ENCODE measurements at places on chromosomes 2 and 18.

GRCh38 chr2:120660056-120660694, 75.5 kb upstream of the GLI2 start:
- DNase-seq: no peak

GRCh38 chr2:239563561-239563960, 162.7 kb upstream of the HDAC4 start:
- no peak for DNase-seq

- DNase-seq: no peak
These were observed 68.2 kb upstream of the NOSTRIN start for GRCh38 chr2:168734199-168734760.

DNA sequence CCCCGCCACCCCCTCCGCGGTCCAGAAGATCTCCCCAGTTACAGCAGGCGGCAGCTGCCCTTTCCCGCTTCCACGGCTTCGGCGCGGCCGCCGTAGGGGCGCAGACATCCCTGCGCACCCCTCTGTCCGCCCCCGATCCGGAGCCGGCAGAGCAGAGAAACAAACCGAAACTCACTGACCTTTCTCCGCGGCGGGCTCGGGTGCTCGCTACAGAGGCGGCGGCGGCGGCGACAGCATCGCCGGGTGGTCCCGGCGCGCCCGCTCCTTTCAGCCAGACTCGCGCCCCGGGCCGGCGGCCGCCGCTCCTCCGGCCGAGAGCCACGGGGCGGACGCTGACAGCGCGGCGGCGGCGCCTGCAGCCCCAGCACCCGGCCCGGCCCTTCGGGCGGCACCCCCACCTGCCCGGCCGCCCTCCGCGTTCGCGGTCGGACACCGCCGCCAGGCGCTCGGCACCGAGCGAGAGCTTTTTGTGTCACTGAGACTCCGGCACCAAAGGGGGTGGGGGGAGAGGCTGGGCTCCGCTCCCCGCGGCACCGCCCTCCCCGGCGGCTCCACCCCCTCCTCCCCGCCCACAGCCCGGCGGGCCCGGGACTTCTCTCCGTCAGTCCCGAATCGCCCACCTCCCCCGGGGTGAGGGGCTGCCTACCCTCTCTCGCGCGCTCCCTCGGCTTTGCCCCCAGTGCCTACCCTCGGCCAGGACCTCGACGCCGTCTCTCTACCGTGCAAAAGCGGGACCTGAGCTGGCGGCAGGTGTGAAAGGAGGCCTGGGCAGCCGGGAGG, 1.4 kb upstream of the RNF152 start:
- DNase-seq: peak; percentile 83

DNA sequence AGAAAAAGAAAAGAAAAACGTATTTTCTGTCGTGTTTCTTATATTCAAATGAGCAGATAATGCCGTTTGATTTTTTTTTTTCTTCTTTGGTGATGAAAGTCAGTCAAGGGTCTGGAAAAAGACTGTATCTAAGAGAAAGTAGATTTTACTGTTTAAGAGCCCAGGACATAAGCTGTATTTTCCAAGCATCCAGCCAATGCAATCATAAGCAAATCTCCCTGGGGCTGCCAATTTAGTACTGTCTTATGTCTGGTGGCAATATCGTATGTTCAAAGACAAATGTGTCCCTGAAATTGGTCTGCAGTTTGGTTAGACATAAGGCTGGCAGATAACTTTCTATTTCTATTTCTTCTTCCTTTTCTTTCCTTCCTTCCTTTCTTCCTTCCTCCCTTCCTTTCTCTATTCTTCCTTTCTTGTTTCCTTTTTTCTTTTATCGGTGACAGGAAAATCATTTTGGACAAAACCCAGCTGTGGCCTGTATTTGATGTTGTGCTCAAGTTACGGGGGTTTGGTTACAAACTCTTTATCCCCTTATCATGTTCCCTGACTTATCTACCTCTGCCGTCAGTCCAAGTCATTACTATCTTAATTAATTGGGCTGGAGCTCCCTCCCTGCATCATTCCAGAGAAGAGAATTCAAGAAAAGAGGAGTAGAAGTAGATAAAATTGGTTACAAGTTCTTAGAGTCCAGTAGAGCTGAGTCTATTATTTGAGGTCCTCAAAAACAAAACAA, 683.4 kb upstream of the FSHR start:
- no peak for DNase-seq

DNA sequence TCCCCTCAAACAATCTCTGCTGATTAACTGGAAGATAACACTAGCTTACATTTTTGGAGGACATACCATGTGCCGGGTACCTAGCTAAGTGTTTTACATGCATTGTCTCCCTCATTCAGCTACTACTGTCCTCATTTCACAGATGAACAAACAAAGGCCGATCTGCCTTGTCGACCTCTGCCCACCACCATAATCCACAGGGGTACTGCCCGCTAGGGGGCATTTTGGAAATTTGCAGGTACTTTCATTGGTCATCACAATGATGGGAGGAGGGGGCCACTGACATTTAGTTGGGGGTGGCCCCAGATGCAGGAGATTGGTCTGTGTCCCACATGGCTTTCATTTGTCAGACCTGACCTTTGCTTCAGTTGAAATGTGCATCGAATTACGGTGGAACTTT, 3.9 kb upstream of the TMEM163 start:
- DNase-seq: no peak

- DNase-seq: peak; percentile 60
These were observed 184.0 kb downstream of the KCNE4 start for GRCh38 chr2:223235986-223236385.

DNA sequence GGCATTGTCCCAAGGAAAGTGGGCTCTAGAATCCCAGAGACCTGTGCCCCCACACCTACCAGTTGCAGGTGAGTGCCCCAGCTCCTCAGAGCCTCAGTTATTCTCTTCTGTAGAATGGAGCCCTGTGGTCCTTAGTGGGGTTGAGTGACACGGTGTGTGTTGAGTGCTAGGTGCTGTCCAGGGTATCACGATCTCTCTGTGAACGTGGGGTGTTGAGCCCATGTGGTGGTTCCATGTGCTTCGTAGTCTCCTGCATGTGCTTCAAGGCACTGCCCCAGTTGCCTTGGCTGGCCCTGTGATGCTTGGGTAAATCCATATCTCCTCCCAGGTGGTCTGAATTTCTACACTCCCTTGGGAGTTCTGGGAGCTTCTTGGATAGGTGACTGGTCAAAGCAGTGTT, 54.9 kb downstream of the SH3RF3 start:
- DNase-seq: no peak

DNA sequence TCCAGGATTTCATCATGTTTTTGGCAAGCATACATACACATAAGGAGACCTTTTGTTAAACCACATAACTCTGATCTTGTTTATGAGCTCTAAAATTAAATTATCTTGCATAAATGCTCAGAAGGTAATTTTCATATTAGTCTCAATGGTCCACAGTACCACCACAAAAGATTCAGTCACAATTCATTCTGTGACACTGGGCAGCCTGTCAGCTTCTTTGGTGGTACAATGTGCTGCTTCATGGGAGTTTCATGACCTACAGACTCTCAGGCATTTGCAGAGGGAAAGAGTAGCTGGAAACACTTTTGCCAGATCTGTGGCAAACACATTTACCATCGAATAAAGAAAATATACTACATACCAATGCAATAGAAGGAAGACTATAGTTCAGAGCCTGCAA, 51.3 kb upstream of the ZNF397 start:
- DNase-seq: no peak

DNA sequence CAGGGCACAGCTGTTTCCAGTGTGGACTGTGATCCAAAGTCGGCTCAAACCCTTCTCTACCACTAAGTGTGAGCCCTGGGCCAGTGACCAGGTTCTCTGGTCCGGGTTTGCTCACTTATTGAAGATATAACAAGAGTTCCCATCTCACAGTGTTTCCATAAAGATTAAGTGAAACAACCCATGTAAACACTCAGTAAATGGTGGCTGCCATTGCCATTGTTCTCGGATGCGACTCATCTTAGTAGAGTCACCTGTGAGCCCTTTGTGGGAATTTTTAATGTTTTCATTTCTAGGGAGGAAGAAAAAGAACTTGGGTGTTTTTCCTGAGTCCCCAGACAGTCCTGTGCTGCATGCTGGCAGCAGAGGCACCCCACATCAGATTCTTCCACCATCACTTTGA, 53.4 kb downstream of the TPGS2 start:
- no peak for DNase-seq

GRCh38 chr2:100683231-100683630, 120.4 kb downstream of the PDCL3 start:
- DNase-seq: no peak

GRCh38 chr2:11508279-11508678, 25.6 kb upstream of the GREB1 start:
- no peak for DNase-seq

GRCh38 chr2:157061799-157062198, 195.7 kb upstream of the GALNT5 start:
- no peak for DNase-seq

DNA sequence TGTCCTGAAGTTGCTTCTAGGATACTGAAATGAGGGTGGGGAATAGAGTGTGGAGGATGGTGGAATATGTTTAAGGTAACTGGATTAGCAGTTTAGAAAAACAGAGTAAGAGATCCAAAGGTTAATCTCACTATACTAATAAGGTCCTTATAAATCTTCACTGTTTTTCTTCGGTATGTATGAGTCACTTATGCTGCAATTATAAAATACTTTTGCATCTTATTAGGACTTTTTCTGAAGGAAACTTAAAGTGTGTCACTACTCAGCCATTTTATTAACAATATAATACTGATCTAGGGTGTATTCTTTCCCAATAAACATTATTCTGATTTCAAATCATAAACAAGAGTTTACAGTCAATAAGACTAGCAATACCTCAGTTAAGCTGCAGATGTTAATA, 182.3 kb downstream of the ZNF521 start:
- DNase-seq: peak; percentile 20

GRCh38 chr2:155708071-155708470, 624.5 kb downstream of the NR4A2 start:
- DNase-seq: no peak

- DNase-seq: no peak
These were observed 66.2 kb upstream of the FOSL2 start for GRCh38 chr2:28326469-28326805.

DNA sequence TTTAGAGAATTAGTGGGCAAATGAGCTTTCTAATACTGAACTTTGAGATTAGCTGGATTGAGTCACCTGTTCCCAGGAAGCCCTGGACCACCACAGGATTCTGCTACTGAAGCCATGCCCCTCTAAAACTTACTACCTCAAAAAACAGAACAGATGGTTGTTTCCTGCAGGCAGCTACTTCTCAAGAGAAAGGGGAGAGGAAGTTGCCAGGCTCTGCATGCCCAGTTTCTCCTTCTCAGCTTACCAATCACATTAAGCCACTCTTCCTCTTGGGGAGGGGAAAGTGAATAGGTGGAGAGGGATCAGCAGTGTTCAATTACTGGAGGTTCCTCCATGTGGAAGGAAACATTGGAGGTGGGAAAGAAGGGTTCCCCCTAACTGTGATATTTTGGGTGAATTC, 24.9 kb upstream of the C1GALT1C1L start:
- no peak for DNase-seq

DNA sequence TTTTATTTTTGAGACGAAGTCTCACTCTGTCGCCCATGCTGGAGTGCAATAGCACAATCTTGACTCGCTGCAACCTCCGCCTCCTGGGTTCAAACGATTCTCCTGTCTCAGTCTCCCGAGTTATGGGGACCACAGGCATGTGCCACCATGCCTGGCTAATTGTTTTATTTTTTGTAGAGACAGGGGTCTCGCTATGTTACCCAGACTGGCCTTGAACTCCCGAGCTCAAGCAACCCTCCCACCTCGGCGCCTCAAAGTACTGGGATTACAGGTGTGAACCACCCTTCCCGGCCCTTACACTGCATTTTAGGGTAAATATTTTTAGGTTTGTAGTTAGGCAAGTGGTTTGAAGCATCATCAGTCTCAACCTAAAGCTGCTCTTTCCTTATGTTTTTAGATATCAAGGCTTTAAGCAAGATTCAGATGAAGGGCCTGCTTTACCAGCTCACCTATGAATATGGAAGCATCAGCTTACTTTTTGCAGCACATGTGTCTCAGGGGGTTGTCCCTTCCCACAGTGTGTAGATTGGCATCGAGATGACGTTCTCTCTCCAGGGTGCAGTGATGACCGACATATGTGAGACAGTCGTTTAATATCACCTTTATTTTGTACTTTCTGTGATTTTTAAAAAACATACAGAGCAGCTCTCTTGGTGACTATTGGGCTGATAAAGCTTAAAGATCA, 47.2 kb downstream of the ATIC start:
- peak; percentile 67 for DNase-seq

DNA sequence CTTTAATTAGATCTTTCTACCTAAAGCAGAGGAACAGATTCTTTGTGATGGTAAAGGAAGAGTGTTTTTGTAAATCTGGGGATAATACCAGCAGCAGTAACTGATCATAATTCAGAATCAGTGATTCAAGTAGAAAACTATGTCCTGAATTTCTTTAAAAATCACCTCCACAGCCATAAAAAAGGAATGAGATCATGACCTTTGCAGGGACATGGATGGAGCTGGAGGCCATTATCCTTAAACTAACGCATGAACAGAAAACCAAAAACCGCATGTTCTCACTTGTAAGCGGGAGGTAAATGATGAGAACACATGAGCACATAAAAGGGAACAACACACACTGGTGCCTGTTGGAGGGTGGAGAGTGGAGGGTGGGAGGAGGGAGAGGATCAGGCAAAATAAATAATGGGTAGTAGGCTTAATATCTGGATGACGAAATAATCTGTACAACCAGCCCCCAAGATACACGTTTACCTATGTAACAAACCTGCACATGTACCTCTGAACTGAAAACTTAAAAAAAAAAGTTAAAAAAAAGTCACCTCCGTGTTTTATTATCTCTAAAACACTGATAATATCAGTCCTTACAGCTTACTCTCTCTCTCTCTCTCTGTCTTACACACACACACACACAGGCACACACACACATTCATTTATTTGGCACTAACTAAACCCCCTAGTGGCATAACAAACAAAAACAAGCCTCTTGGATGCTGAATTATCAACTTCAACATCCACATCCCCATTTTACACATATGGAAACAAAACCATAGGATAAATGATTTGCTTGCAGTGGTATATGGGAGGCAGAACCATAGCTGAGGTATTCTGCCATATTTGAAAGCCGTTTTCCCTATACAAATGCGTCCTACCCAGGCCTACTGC, 1.4 kb downstream of the TM4SF20 start:
- no peak for DNase-seq

- DNase-seq: peak; percentile 33
These were observed 864.6 kb downstream of the SUCLG1 start for GRCh38 chr2:83594241-83595120.

DNA sequence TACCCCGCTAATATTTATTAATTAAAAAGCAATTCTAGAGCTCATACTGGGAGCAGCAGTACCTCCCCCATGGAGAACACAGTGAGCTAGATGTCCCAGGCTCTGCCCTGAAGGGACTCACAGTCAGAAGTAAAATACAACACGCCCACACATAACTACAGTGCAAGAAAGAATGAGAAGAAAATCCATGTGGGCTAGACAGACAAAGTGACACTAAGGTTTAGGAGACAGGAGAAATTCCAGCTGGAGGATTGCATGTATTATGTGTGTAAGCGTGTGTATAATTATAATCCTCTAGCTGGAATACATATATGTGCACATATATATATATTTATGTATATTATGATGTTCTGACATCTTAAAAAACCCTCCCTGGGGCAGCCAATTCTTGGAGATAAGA, 15.7 kb downstream of the SOWAHC start:
- DNase-seq: no peak

- peak; percentile 29 for DNase-seq
These were observed 33.5 kb upstream of the DAPL1 start for GRCh38 chr2:158761621-158762020.

GRCh38 chr18:48413342-48413741, 4.2 kb upstream of the ZBTB7C start:
- no peak for DNase-seq

Measured in fibroblast of skin of back (primary cell).